ENCODE measurements at places on chromosomes 11 and 22. TPM values are rescaled to one million over a fixed set of nuclear protein-coding genes. Genes with fewer than 3 reads are reported as not detected.

The SCO2 gene
- 8.3 TPM for polyA plus RNA-seq

The SYT8 gene
- not detected for polyA plus RNA-seq

The USP47 gene
- 72.4 TPM for polyA plus RNA-seq

The OTOG gene
- not detected for polyA plus RNA-seq

- DNase-seq = no peak
- H3K27ac ChIP-seq = no peak overlapping the region
- no peaks in the 10 kb centered on the region for H3K4me1 ChIP-seq
- no peaks in the 10 kb centered on the region for H3K36me3 ChIP-seq
- H3K27me3 ChIP-seq = peaks cover 14% of the 10 kb centered on the region
Measured at GRCh38 chr11:32034149-32034548, 56.7 kb upstream of the RCN1 start.

- no peak for DNase-seq
- H3K27ac ChIP-seq = no peak overlapping the region
- no peaks in the 10 kb centered on the region for H3K4me1 ChIP-seq
- H3K27me3 ChIP-seq = no peaks in the 10 kb centered on the region
- H3K4me3 ChIP-seq = no peak overlapping the region
- H3K36me3 ChIP-seq = no peaks in the 10 kb centered on the region
Measured at GRCh38 chr11:111582163-111582562, 20.1 kb upstream of the SIK2 start.

DNA sequence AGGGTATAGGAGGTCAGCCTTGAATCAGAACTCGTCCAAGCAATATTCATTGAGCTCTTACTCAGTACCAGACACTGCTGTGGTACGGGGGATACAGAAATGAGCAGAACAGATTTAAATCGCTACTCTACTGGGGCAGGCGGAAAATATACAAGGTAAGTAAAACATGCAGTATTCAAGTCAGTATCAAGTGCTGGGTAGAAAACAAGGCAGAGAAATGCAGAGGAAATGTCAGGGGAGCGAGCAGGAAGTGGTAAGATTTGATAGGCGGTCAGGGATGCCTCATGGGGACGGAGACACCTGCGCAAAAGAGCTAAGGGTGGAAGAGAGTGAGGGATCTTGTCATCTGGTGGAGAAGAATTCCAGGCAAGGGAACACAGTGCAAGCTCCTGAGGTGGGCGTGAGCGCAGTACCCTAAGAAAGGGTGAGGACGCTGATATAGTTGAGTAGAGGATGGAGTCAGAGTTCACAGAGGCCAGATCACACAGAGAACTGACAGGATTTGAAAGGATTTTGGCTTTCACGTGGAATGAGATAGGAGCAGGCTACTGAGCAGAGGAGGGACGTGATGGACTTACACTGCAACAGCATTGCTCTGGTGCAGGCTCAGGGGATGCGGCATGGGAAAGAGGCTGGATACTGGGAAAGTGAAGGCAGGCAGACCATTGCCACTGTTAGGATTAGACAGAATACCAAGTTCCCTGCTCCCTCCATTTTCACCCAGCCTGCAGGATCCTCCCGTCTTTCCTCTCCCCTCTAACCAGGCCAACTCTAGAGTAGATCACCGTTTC lies 35.8 kb downstream of the SC5D start:
- no peak overlapping the region for H3K27ac ChIP-seq
- H3K36me3 ChIP-seq = peaks cover 3% of the 10 kb centered on the region
- H3K27me3 ChIP-seq = peaks cover 7% of the 10 kb centered on the region
- no peaks in the 10 kb centered on the region for H3K4me1 ChIP-seq
- H3K4me3 ChIP-seq = no peak overlapping the region

DNA sequence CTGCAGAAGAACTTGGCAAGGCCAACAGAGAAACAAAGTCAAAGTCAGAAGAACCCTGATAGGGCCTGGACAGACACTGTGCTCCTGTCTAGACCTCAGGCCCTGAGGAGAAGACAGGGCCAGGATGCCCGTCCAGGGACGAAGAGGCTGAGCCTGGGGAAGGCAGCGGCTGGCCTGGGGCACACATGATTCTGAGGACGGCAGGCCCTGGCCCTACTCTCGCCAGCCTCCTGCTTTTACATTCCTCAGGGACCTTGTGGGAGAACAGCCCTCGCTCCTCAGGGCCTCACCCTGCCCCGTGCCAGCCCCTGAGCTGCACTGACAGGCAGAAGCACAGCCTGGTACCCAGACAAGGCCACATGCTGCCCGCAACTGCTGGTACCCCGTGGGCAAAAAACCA lies 43.6 kb upstream of the TTLL12 start:
- peaks cover 7% of the 10 kb centered on the region for H3K4me1 ChIP-seq
- H3K27ac ChIP-seq = no peak overlapping the region
- no peaks in the 10 kb centered on the region for H3K36me3 ChIP-seq
- no peaks in the 10 kb centered on the region for H3K27me3 ChIP-seq
- H3K4me3 ChIP-seq = no peak overlapping the region

DNA sequence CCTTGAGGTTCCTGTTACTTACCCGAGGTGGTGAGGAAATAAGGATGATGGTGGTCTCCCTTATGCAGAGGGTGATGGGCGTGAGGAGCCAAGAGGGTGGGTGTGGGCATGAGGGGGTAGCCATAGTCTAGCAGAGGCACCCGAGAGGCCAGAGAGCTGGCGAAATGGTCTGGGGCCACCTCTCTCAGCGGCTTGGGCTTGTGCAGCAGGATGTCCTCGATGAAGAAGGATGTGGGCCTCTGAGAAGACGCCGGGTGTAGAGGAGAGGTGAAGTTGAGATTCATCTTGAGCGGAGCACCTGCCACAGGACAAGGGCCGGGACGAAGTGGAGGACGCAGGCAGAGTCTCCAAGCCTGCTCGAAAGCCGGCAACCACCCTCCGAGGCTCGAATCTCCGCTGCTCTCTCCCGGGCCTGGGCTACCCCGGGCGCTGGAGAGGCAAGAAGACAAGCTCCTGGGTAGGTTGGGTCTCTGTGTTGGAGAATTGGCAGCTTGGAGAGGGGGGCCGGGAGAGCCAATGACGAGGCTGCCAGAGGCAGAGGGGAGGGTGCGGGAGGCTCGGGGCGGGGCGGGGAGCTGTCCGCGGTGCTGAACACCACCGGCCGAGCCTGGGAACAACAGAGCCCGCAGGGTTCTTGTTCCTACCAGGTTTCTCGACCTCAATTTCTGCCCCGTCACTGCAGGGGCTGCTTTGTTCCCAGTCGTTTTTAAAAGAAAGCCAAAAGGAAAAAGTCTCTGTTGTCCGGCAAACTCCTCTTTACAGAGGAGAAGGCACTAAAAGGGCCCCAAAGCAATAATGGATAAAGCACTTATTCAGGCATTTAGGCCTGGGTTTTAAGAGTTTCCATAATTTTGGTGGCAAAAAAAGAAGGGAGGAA lies at the start of gene BSX:
BSX (minus strand) TSS at position 447 of the 877 bp plus-strand sequence; CDS start at position 284, 163 bp downstream.
- no peak within 1 kb of the TSS for H3K27ac ChIP-seq
- H3K4me3 ChIP-seq = no peak within 1 kb of the TSS
- peaks cover 31% of the 10 kb centered on the region for H3K4me1 ChIP-seq
- H3K27me3 ChIP-seq = peaks cover 32% of the 10 kb centered on the region

DNA sequence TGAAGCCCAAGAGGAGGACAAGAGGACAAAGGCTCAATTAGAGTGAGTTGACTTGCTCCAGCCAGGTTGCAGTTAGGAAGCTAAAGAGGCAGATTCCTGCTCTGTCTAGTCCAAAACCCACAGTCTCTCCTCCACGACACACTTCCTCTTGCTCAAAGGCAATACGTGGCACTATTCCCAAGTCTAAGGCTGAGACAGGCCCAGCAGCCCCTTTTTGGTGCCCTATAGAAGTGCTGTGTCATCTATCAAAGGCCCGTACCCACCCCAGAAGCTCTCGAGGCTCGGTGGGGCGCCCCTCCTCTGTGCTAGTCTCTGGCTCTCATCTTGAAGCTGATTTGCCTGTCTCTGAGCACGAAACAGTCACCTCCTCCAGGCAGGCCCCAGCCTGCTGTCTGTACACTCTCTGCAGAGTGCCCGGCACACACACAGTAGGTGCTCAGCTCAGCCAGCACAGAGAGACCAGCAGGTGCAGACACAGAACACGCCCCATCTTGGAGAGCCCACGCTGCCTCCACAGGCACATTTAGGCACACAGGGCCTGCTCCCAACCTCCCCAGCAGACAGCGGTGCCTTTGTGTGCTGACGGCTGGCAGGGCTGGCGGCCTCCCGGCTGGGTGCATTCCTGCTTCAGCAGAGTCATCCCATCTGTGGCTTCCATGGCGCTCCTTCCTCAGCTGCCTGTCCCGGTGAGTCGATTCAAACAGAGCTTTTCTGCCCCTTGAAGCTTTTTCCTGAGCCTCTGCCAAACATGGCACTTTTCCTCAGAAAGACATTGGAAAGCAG lies 52.8 kb downstream of the MYH9 start:
- H3K4me3 ChIP-seq = no peak overlapping the region
- H3K27me3 ChIP-seq = peaks cover 3% of the 10 kb centered on the region
- peak overlapping the region; percentile 98 for H3K27ac ChIP-seq
- peaks cover 79% of the 10 kb centered on the region for H3K4me1 ChIP-seq

DNA sequence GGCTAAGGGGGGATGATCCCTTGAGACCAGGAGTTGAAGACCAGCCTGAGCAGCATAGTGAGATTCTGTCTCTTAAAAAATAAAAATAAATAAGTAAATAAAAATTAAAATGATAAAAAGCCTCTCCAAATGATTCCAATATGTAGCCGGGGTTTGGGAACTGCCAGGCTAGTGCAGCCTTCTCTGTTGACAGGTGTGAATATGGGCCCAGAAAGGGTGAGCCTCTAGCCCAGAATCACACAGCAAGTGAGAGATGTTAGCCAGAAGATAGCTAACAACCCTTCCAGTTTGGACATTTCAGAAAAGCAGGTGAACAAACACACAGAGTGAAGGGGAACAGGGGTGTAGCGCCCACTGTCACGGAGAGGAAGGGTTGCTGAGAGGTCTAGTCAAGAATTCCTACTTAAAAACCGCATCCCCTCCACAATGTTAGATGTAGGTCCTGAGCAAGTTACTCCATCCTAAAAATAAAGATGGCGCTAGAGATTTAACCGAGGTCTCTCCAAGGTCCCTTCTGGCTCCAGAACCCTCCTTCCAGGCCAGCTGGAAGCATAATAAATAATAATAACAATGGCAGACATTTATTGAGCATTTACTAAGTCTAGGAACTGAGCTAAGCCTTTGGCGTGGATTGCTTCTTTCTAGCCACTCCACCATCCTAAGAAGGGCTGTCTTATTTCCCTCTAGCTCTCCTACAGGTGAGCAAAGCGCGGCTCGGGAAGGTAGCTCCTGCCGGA lies 51.6 kb downstream of the CYTH4 start:
- no peak overlapping the region for H3K27ac ChIP-seq
- H3K4me1 ChIP-seq = peaks cover 6% of the 10 kb centered on the region
- DNase-seq = no peak

DNA sequence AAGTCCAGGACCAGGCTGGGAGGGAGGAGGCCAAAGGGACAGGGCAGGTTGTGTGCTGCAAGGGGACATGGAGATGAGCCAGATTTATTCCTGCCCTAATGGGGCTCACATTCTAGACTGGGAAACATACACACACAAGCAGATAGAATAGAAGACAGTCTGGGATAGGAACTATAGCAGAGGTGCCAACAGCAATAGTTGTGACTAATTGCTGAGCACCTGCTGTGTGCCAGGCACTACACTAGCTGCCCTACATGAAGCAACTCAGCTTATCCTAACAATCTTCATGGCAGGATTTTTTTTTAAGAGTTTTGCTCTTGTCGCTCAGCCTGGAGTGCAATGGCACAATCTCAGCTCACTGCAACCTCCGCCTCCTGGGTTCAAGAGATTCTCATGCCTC lies 11.4 kb downstream of the MOGAT2 start:
- no peaks in the 10 kb centered on the region for H3K4me1 ChIP-seq
- H3K36me3 ChIP-seq = no peaks in the 10 kb centered on the region
- peaks cover 6% of the 10 kb centered on the region for H3K27me3 ChIP-seq
- no peak for DNase-seq
- no peak overlapping the region for H3K27ac ChIP-seq
- H3K4me3 ChIP-seq = no peak overlapping the region

DNA sequence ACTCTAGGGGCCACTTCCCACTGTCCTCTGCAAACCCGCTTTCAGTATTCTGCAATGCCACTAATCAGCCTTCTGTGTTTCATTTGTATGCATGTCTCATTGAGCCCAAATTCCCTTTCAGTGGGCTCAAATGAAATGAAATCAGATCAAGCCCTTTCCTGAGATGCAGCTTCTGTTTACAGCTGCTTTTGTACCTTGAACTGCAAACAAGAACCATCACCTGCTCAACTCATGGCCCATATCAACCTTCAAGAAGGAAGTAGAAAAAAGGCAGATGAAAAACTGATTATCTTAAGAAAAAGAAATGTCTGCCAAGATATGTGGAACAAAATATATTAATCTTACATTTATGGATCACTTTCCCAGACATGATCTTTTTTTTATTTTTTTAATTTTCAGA lies 141.1 kb upstream of the ARHGAP42 start:
- H3K4me3 ChIP-seq = no peak overlapping the region
- H3K27ac ChIP-seq = no peak overlapping the region
- peaks cover 2% of the 10 kb centered on the region for H3K27me3 ChIP-seq
- DNase-seq = no peak
- no peaks in the 10 kb centered on the region for H3K4me1 ChIP-seq
- no peaks in the 10 kb centered on the region for H3K36me3 ChIP-seq

GRCh38 chr11:104090767-104091166 lies 54.3 kb downstream of the DDI1 start:
- H3K4me1 ChIP-seq = peaks cover 53% of the 10 kb centered on the region
- no peaks in the 10 kb centered on the region for H3K27me3 ChIP-seq
- H3K4me3 ChIP-seq = no peak overlapping the region
- no peak for DNase-seq
- H3K36me3 ChIP-seq = no peaks in the 10 kb centered on the region

DNA sequence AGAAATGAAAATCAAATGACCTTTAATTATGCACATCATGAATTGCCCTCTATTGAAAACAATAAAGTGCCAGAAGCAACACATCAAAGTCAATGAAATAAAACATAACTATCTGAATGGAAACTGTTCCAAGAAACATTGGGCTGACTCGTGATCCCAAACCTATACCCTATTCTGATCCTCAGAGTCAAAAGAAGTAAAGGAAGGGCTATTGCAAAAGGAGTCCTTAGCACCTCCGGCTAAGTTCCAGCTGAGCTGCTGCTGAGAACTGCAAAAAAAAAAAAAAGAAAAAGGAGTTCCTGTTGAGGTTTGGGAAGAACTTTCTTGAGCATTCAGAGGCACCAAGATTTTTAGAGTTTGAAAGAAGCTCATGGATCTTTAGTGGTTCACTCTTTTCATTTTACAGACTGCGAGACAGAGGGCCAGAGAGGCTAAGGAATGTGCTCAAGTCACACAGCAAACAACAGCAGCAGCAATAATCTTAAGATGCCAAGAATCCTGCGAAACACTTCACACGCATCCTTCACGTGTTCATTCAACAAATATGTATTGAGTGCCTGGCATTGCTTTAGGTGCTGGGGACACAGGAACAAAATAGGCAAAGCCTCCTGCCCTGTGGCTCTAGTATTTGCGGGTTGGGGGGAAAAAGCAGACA lies 841 bp upstream of the TMPRSS13 start:
- peaks cover 1% of the 10 kb centered on the region for H3K27me3 ChIP-seq
- H3K4me3 ChIP-seq = peak overlapping the region; percentile 67
- no peak for DNase-seq
- H3K4me1 ChIP-seq = peaks cover 46% of the 10 kb centered on the region
- no peaks in the 10 kb centered on the region for H3K36me3 ChIP-seq

DNA sequence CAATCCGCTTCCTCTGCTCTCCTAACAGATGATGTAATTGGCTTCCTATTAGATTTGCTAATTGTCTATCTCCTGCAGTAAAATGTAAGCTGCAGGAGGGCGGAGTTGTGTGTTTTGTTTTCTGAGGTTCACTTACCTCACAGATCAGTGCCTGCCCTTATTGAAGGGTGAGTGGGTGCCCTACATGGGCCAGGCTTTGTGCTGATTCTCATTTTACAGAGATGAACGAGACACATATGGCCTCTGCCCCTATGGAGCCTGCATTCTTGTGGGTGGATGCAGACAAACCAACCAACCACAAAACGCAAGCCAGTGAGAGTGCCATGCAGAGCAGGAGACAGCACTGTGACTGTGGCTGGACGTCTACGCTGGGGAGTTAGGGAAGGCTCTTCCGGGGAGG lies 9.9 kb downstream of the TESMIN start:
- H3K4me1 ChIP-seq = no peaks in the 10 kb centered on the region
- no peak overlapping the region for H3K27ac ChIP-seq
- H3K27me3 ChIP-seq = no peaks in the 10 kb centered on the region
- H3K4me3 ChIP-seq = no peak overlapping the region

Measured in immature natural killer cell (primary cell).